ENCODE measurements at places on chromosomes 6 and 20.

GRCh38 chr20:32510120-32510600 is 75.0 kb downstream of the NOL4L start:
- DNase-seq: no peak

GRCh38 chr6:140029551-140029950 is 655.1 kb upstream of the CITED2 start:
- no peak for DNase-seq

DNA sequence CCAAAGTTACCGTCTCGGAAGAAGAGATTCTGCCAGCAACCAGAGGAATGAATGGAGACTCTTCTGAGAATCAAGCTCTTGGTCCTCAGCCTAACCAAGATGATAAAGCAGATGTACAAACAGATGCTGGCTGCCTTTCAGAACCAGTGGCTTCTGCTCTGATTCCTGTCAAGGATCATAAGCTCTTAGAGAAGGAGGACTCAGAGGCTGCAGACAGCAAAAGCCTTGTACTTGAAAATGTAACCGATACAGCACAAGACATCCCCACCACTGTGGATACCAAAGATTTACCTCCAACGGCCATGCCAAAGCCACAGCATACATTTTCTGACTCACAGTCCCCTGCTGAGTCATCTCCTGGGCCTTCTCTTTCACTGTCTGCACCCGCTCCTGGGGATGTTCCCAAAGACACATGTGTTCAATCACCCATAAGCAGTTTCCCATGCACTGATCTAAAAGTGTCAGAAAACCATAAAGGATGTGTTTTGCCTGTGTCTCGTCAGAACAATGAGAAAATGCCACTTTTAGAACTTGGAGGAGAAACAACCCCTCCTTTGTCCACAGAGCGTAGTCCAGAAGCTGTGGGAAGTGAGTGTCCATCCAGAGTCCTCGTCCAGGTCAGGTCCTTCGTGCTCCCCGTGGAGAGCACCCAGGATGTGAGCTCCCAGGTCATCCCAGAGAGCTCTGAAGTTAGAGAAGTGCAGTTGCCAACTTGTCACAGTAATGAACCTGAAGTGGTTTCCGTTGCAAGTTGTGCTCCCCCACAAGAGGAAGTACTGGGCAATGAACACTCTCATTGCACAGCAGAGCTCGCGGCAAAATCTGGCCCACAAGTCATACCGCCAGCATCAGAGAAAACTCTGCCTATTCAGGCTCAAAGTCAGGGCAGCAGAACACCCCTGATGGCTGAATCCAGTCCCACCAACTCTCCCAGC is 109.6 kb downstream of the RTN4IP1 start:
- peak; percentile 73 for DNase-seq

DNA sequence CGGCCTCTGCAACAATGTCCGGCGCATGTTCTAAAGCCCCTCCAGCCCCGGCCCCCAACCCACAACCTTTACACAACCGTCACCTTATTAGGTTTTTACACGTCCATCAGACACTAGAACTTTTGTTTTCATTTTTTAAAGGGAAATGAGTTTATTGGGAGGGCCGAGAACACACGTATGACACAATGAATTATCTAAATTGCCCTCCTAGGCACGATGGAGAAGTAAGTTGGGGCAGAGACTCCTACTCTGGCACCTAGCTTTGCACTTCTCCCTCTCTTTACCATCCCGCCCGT is 1.2 kb upstream of the DLL1 start:
- no peak for DNase-seq

- DNase-seq: no peak
These were observed 9.3 kb downstream of the IP6K3 start for GRCh38 chr6:33737267-33738026.

GRCh38 chr6:155993240-155993639 is 537.6 kb upstream of the NOX3 start:
- no peak for DNase-seq

GRCh38 chr6:52529311-52529710 is 47.5 kb downstream of the TRAM2 start:
- DNase-seq: no peak

DNA sequence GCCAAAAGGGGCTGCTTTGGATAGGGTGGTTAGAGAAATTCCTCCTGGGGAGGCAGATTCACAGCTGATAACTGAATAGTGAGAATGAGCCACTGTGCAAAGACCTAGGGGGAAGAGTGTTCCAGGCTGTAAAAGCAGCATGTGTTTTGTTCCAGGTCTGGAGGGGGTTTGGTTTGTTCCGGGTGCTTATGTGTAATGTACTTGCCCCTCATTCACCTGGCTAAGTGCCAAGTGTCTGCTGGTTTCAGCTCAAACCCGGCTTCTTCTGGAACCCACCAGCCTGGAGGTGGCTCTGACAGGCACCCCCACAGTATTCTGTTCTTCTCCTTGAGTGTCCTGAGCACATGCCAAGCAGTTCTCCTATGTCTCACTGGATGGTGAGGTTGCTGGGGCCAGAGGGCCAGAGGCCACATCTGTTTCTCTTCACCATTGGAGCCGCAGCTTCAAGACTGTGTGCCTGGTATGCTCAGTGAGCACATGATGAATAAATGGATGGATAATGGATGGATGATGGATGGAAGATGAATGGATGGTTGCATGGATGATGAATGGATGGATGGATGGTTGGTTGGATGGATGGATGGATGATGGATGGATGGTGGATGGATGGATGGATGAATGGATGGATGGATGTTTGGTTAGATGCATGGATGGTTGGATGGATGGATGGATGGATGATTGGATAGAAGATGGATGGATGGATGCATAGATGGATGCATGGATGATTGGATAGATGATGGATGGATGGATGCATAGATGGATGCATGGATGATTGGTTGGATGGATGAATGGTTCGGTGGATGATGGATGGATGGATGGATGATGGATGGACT is 227.6 kb downstream of the BMP7 start:
- no peak for DNase-seq

All from effector CD4-positive, alpha-beta T cell (primary cell).